ENCODE measurements at places on chromosomes 2 and 18. TPM values are rescaled to one million over a fixed set of nuclear protein-coding genes. Genes with fewer than 3 reads are reported as not detected.
A peak's percentile ranks its signal among the peaks of the same experiment; 100 is the strongest.

Gene NTSR2
- not detected for total RNA-seq

Gene CFC1
- not detected for total RNA-seq

Gene CHAC2
- total RNA-seq, result 2.0 TPM

Gene REG1B
- not detected for total RNA-seq

Gene FIGN
- total RNA-seq, result 1.8 TPM

Gene VIT
- total RNA-seq, result 23.1 TPM

Gene TMEM247
- total RNA-seq, result not detected

Gene NEU2
- total RNA-seq, result not detected

Gene GEN1
- 15.9 TPM for total RNA-seq

Gene THSD7B
- total RNA-seq, result 0.94 TPM

Gene ANKRD44
- 22.3 TPM for total RNA-seq

- DNase-seq, result no peak
- H3K4me1 ChIP-seq, result no peaks in the 10 kb centered on the region
- H3K36me3 ChIP-seq, result peaks cover 11% of the 10 kb centered on the region
- no peaks in the 10 kb centered on the region for H3K27me3 ChIP-seq
- H3K4me3 ChIP-seq, result no peak overlapping the region
Observed at GRCh38 chr2:134943540-134943939, 24.9 kb downstream of the CCNT2 start.

DNA sequence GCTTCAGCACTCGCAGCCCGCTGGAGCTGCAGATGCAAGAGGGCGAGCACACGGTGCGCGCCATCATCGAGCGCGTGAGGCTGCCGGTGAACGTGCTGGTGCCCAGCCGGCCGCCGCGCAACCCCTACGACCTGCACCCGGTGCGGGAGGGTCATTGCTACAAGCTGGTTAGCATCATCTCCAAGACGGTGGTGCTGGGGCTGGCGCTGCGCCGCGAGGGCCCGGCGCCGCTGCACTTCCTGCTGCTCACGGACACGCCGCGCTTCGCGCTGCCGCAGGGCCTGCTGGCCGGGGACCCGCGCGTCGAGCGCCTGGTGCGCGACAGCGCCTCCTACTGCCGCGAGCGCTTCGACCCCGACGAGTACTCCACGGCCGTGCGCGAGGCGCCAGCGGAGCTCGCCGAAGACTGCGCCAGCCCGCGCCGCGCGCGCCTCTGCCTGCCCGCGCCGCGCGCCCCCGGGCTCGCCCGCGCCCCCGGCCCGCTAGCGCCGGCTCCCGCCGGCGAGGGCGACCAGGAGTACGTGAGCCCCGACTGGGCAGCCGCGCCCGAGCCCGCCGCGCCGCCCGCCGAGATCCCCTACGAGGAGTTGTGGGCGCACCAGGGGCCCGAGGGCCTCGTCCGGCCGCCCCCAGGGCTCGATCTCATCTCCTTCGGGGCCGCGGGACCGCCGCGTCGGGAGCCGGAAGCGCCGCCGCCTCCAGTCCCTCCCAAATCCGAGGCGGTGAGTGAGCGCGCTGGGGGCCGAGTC, 11.8 kb downstream of the GAREM2 start:
- H3K36me3 ChIP-seq, result no peaks in the 10 kb centered on the region
- peak; percentile 79 for DNase-seq
- no peak overlapping the region for H3K4me3 ChIP-seq
- peaks cover 13% of the 10 kb centered on the region for H3K4me1 ChIP-seq
- H3K27me3 ChIP-seq, result no peaks in the 10 kb centered on the region

DNA sequence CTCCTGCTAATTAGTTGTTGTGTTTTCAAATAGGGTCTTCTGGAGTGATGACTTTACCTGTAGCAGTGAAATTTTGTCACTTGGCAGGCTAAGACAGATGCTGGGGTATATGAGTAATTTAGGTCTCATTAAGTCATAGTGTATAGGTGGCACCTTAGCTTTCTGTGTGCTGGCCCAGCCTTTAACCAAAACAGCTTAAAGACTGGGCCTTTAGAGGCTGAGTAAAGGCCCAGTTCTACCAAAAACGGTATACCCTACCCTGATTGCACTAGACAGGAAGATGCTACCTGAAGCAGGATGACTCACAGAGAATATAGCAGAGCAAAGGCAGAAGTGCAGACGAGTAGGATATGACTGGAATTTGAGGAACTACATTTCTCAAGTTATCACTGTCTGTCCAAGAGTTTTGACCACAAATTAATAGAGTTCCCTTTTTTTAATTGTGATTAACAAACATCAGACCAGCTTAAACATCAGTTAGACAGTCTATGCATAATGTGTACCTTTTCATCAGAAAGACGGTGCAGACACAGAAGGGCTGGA, 337.9 kb upstream of the SALL3 start:
- H3K4me3 ChIP-seq, result no peak overlapping the region
- no peaks in the 10 kb centered on the region for H3K4me1 ChIP-seq
- no peaks in the 10 kb centered on the region for H3K27me3 ChIP-seq
- no peak overlapping the region for H3K27ac ChIP-seq

- H3K27me3 ChIP-seq, result no peaks in the 10 kb centered on the region
- H3K36me3 ChIP-seq, result no peaks in the 10 kb centered on the region
- H3K4me3 ChIP-seq, result no peak overlapping the region
- peak overlapping the region; percentile 41 for H3K27ac ChIP-seq
Observed at GRCh38 chr2:241882091-241882625, 12.6 kb downstream of the RTP5 start.

- H3K27me3 ChIP-seq, result no peaks in the 10 kb centered on the region
- no peaks in the 10 kb centered on the region for H3K4me1 ChIP-seq
- no peaks in the 10 kb centered on the region for H3K36me3 ChIP-seq
- no peak overlapping the region for H3K4me3 ChIP-seq
- DNase-seq, result no peak
- H3K27ac ChIP-seq, result no peak overlapping the region
Observed at GRCh38 chr2:149068225-149068995, 29.9 kb downstream of the LYPD6B start.

- no peak for DNase-seq
- H3K4me1 ChIP-seq, result no peaks in the 10 kb centered on the region
- H3K4me3 ChIP-seq, result no peak overlapping the region
Observed at GRCh38 chr2:137117385-137117784, 352.0 kb downstream of the THSD7B start.

GRCh38 chr2:241771286-241772062, 5.1 kb upstream of the GAL3ST2 start:
- no peaks in the 10 kb centered on the region for H3K4me1 ChIP-seq
- DNase-seq, result peak; percentile 14
- H3K4me3 ChIP-seq, result no peak overlapping the region
- no peak overlapping the region for H3K27ac ChIP-seq
- H3K27me3 ChIP-seq, result no peaks in the 10 kb centered on the region
- H3K36me3 ChIP-seq, result no peaks in the 10 kb centered on the region

GRCh38 chr2:42060718-42061619, 13.1 kb downstream of the PKDCC start:
- peaks cover 5% of the 10 kb centered on the region for H3K4me1 ChIP-seq
- no peaks in the 10 kb centered on the region for H3K36me3 ChIP-seq
- H3K27ac ChIP-seq, result no peak overlapping the region
- no peak overlapping the region for H3K4me3 ChIP-seq
- no peaks in the 10 kb centered on the region for H3K27me3 ChIP-seq
- DNase-seq, result no peak

DNA sequence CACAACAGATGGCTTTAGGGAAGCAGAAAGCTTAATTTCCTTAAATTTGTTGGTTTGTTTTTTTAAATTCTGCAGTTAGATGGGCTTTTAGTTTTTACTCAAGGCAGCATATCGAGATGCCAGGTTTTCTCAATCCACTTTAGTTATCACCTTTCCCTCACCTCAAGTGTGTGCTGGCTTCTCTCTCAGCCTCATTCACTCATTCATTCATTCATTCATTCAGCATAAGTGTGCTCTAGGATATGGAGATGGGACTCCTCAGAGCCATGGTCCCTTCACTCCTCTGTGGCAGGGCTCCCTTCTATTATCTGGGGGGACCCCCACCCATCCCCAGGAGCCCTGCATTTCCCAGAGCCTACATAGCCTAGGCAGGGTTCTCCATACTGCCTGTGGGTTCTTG, 19.0 kb downstream of the VIL1 start:
- no peak overlapping the region for H3K27ac ChIP-seq
- H3K27me3 ChIP-seq, result no peaks in the 10 kb centered on the region
- no peak overlapping the region for H3K4me3 ChIP-seq

- no peak overlapping the region for H3K4me3 ChIP-seq
- DNase-seq, result no peak
- H3K4me1 ChIP-seq, result peaks cover 52% of the 10 kb centered on the region
- H3K36me3 ChIP-seq, result no peaks in the 10 kb centered on the region
- H3K27ac ChIP-seq, result peak overlapping the region; percentile 66
Observed at GRCh38 chr2:105883911-105884694, 139.4 kb downstream of the NCK2 start.

DNA sequence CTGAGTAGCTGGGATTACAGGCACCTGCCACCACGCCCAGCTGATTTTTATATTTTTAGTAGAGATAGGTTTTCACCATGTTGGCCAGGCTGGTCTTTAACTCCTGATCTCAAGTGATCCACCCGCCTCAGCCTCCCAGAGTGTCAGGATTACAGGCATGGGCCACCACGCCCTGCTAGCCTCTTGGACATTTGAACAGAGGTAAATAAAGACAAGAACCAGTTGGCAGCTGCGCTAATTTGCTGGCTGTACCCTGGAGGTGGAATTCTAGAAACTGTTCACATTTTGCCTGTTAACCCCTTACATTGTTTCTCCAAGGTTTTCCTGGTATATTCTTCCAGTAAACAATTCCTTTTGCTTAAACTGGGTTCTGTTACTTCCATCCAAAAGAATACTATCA, 132.9 kb downstream of the CDH2 start:
- no peak for DNase-seq
- no peak overlapping the region for H3K4me3 ChIP-seq
- no peak overlapping the region for H3K27ac ChIP-seq

GRCh38 chr18:28177828-28178635, 1.1 kb upstream of the CDH2 start:
- DNase-seq, result peak; percentile 46
- no peak overlapping the region for H3K27ac ChIP-seq
- no peaks in the 10 kb centered on the region for H3K27me3 ChIP-seq
- peak overlapping the region; percentile 32 for H3K4me3 ChIP-seq
- H3K36me3 ChIP-seq, result no peaks in the 10 kb centered on the region
- H3K4me1 ChIP-seq, result peaks cover 17% of the 10 kb centered on the region

- peaks cover 39% of the 10 kb centered on the region for H3K4me1 ChIP-seq
- DNase-seq, result no peak
- H3K27me3 ChIP-seq, result no peaks in the 10 kb centered on the region
Observed at GRCh38 chr2:20579866-20580265, 71.0 kb downstream of the HS1BP3 start.

DNA sequence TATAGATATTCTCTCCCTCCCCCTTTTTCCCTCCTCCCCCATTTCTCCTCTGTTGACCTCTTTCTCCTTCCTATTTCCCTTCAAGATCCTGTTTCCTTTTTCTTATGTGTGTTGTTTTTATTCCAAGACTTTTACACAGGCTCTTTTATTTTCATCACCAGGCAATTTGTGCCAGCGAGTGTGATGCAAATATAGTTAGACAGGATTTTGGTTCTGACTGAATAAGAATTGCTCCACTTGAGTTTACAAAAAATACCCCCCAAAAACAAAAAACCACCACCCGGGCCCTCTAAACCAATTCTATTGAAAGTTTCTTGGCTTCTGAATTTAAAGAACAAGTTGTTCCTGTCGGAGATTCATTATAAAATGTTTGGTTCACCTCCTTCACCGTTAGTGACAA, 50.9 kb upstream of the MAPK4 start:
- H3K4me3 ChIP-seq, result no peak overlapping the region
- no peaks in the 10 kb centered on the region for H3K27me3 ChIP-seq
- H3K27ac ChIP-seq, result no peak overlapping the region
- H3K4me1 ChIP-seq, result peaks cover 6% of the 10 kb centered on the region
- no peaks in the 10 kb centered on the region for H3K36me3 ChIP-seq
- DNase-seq, result no peak

DNA sequence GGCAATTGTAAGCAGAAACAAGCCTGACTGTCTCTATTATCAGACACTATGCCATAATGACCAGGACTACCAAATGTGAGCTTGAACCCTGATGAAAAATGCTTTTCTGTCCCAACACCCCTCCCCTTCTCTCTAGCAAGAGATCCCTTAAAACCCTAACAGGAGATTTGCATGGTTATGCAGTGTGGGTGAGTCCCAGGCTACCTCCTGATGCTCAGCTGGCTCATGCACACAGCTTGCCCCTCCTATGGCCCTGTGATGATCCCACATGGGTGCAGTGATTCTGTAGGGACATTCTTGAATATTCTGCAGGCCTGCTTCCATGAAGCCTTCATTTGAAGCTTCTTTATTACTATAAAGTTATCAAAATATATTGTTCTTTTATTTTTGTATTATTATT, 357.4 kb downstream of the AKAIN1 start:
- no peak overlapping the region for H3K27ac ChIP-seq
- no peaks in the 10 kb centered on the region for H3K4me1 ChIP-seq
- DNase-seq, result no peak
- no peak overlapping the region for H3K4me3 ChIP-seq

GRCh38 chr2:190409616-190410015, 1.5 kb downstream of the MFSD6 start:
- peaks cover 45% of the 10 kb centered on the region for H3K4me1 ChIP-seq
- H3K27me3 ChIP-seq, result no peaks in the 10 kb centered on the region
- no peaks in the 10 kb centered on the region for H3K36me3 ChIP-seq
- H3K4me3 ChIP-seq, result no peak overlapping the region
- DNase-seq, result no peak

DNA sequence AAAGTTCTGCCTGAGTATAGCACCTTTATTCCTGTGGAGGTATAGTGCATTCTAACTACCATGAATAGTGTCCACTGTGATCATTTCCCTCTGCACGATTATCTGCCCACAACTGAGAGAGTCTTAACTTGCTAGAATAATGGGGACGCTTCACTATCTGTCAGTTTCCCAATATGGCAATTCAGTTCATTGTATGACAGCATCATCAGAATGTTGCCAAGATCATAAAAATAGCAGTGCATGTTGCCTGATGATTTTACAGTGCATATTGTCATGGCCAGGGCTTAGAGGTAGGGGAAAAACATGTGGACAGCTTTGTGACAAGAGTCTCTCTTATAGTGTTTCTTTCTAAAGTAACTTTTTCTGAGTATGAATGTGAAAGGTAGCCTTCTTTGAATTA, 6.1 kb downstream of the RASGRP3 start:
- H3K27me3 ChIP-seq, result no peaks in the 10 kb centered on the region
- no peak for DNase-seq
- H3K4me1 ChIP-seq, result peaks cover 32% of the 10 kb centered on the region
- no peaks in the 10 kb centered on the region for H3K36me3 ChIP-seq

GRCh38 chr18:68722821-68723220, 7.9 kb upstream of the TMX3 start:
- no peaks in the 10 kb centered on the region for H3K4me1 ChIP-seq
- no peak overlapping the region for H3K27ac ChIP-seq
- H3K36me3 ChIP-seq, result no peaks in the 10 kb centered on the region
- H3K27me3 ChIP-seq, result no peaks in the 10 kb centered on the region
- no peak for DNase-seq

- H3K4me3 ChIP-seq, result no peak overlapping the region
- H3K4me1 ChIP-seq, result peaks cover 3% of the 10 kb centered on the region
- DNase-seq, result no peak
- H3K27ac ChIP-seq, result no peak overlapping the region
- H3K27me3 ChIP-seq, result no peaks in the 10 kb centered on the region
- no peaks in the 10 kb centered on the region for H3K36me3 ChIP-seq
Observed at GRCh38 chr2:234682492-234683228, 185.8 kb upstream of the ARL4C start.

Data from thyroid gland (tissue), 4 donors.